ENCODE measurements at places on chromosomes 7 and 10. TPM values are rescaled to one million over a fixed set of nuclear protein-coding genes. Genes with fewer than 3 reads are reported as not detected.

GRCh38 chr7:52005613-52006012, 689.0 kb upstream of the COBL start:
- DNase-seq: no peak

GRCh38 chr10:114239117-114239993, at the start of gene VWA2:
VWA2 (plus strand) TSS chr10:114239254; CDS start chr10:114248714, 9,460 bp downstream.
- DNase-seq: no peak

- DNase-seq: no peak
These were observed 20.4 kb downstream of the FAM53B start for GRCh38 chr10:124723826-124724225.

The KCNIP2 gene
- polyA plus RNA-seq: 6.3 TPM

The AQP1 gene
- 76.5 TPM for polyA plus RNA-seq

The GBF1 gene
- polyA plus RNA-seq: 54.6 TPM

- no peak for DNase-seq
These were observed 14.1 kb downstream of the ZNF467 start for GRCh38 chr7:149759093-149759860.

DNA sequence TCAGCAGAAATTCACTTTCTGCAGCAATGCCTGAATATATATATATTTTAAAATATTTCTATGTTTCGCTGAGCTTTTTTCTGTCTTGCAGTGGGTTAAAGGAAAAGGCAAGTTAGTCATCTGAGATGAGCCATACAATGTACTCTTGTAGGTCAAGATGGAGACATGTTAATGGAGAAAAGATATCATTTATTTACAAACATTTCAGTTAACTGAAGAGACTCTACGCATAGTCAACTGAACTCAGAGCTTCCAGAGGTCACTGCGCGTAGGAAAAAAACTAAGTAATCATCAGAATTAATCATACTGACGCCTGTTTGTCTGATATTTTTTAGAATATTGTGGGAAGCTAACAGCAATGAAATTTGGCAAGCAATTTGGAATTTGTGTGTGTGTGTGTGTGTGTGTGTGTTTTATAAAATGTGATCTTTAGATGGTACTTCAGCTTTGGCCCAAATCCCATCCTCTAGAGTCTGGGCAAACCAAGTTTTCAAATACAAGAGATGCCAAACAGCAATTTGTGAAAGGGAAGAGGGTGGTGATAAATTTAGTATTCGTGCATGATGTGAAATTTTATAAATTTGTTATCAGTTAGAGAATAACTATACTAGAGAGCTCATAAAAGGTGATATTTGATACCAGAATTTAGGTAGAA, 193.9 kb upstream of the AGR3 start:
- no peak for DNase-seq

- DNase-seq: peak; percentile 50
These were observed 1.5 kb downstream of the TAS2R41 start for GRCh38 chr7:143479055-143479766.

GRCh38 chr7:159093351-159093971, 51.2 kb downstream of the VIPR2 start:
- DNase-seq: no peak

DNA sequence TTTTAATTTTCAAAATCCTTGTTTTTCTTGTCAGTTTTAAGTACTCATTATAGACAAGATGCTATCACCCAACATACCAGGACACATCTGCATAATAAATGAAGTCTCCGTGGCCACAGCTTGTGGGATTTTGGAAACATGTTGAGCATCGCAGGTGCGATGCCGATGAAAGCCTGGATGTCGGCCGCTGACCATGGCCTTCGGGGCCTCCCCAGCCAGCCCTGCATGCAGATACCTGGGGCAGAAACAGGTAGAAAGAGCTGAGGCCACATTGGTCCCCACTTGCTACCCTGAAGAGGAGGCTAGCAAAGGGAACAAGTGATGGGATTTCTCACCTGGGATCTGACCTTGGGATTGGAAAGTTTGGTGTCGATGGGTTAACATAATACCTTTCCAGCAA, 123.8 kb downstream of the DOCK1 start:
- no peak for DNase-seq

GRCh38 chr10:42875798-42876341, 93.3 kb downstream of the BMS1 start:
- DNase-seq: peak; percentile 74

DNA sequence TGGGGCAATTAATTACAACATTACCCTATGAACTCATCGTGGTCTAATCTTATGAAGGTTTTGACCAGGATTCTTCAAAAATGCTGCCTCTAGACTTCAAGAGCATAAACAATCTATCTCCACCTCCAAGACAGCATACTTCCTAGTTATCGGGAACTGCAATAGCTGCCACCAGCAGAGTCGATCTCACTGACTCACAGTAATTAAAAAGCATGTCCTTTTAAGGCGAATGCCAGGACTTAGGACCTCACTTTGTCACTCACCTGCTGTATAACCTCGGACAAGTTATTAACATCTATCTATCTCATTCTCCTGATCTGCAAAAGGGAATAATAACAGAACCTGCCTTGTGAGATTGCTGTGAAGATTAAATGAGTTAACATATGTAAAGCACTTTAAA, 666.0 kb upstream of the COBL start:
- no peak for DNase-seq

The NKX1-2 gene
- polyA plus RNA-seq: 0.05 TPM

The LIPF gene
- 0.16 TPM for polyA plus RNA-seq

- DNase-seq: peak; percentile 96
These were observed 141.6 kb downstream of the HIBADH start for GRCh38 chr7:27520815-27521790.

DNA sequence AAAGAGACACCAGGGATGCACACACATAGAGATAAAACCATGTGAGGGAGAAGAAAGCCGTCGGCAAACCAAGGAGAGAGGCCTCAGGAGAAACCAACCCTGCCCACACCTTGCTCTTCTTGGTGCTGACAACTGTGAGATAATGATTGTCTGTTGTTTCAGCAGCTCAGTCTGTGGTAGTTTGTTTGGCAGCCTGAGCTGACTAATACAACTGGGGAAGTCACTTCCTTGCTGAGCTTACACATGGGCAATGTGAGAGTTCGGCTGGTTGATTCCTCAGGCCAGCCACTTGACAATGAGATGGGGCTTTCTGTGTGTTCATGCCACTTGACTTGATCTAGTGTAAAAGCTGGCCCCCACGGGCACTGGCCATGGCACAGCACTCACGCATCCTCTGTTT, 271.8 kb downstream of the ABCA13 start:
- no peak for DNase-seq

The HOXA1 gene
- 0.95 TPM for polyA plus RNA-seq

The ZNF239 gene
- polyA plus RNA-seq: 6.8 TPM

- no peak for DNase-seq
These were observed 42.9 kb upstream of the PCBD1 start for GRCh38 chr10:70931168-70931815.

DNA sequence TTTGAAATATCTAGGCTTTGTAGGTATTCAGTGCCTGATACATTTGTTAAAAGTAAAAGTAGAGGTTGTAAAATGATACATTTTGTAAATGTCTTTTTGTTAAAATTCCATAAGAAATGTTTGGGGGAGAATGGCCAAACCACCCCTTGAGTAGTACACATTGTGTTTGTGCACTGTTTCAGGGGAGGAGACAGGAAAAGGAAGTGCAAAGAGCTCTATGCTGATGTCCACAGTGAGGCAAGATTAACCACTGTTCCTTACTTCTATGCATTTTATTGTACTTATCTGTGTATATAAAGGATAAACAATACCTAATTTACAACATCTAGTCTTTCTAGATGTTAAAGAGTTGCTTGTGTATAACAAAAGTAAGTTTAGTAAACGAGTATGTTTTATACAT, 7.4 kb upstream of the CYCS start:
- DNase-seq: no peak

The OR2A1 gene
- 0.13 TPM for polyA plus RNA-seq

The CYP3A7 gene
- polyA plus RNA-seq: 0.48 TPM

The ZNF248 gene
- polyA plus RNA-seq: 20.2 TPM

The FRMPD2 gene
- polyA plus RNA-seq: 0.11 TPM

DNA sequence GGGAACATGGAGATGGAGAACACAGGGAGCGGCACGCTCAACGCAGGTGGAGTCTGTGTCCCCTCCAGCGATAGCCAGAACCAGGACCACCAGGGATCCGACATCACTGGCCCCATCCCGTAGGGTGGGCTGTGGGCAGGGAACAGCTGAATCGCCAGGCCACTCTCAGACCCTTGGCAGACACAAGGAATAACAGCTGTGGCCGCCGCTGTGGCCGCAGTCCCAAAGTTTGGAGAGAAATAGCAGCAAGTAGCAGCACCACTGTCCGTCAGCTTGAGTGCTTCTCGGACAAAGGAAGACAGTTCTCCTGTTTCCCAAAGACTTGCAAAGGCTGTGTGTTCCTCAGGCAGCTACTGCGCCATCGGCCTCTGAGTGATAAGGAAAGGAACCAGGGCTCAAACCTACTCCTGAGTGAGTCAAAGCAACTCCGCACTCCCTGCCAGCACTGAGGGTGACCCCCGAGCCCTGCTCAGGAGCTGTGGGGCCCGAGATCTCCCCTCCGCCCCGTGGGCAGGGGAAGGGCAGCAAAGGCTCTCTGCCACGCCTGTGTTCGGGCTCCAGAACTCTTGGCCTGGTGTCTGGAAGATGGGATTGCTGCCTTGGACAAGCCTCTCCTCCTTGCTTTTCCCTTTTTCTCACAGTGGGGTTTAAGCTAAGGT, 82.3 kb upstream of the FAM20C start:
- DNase-seq: peak; percentile 66

DNA sequence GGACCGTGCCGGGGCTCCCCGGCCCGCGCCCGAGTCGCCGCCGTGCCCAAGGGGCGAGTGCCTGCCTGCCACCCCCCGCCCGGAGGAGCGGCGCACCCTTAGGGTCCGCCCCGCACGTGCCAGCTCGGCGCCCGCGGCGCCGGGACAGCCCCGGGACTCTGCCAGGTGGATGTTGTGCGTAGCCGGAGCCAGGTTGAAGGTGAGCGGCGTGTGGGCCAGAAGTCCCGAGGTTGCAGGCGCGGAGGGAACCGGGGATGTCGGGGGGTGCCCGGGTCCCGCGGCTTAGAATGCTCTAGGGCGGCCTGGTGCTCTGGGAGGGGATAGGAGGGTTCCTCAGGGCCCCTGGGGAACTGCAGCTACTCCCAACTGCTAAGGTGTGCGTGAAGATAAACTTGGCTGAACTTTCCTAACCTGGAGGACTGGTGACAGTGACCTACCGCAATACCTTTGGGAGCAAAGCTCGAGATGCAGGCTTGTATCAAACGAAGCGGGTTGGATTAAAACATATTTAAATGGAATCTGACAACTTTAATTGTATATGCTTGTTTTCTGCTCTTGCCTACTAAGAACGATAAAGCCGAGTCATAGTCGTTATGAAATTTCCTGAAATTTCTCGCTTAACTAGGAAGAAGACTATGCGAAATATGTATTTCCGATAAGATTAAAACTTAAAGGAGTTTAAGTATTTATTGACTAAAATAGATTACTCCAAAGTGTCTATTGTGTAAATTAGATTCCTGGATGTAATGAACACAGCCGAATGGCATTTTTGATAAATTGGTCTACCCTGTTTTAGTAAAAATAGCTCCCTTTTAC, at the start of gene CUX1:
CUX1 (plus strand) TSS at position 156 of the 816 bp plus-strand sequence; CDS start at position 170, 14 bp downstream.
- DNase-seq: peak; percentile 23

The SSBP1 gene
- polyA plus RNA-seq: 102 TPM

The MLXIPL gene
- 0.68 TPM for polyA plus RNA-seq

The CCNY gene
- 89.1 TPM for polyA plus RNA-seq

GRCh38 chr7:135224027-135224426, 9.6 kb upstream of the STRA8 start:
- DNase-seq: no peak

DNA sequence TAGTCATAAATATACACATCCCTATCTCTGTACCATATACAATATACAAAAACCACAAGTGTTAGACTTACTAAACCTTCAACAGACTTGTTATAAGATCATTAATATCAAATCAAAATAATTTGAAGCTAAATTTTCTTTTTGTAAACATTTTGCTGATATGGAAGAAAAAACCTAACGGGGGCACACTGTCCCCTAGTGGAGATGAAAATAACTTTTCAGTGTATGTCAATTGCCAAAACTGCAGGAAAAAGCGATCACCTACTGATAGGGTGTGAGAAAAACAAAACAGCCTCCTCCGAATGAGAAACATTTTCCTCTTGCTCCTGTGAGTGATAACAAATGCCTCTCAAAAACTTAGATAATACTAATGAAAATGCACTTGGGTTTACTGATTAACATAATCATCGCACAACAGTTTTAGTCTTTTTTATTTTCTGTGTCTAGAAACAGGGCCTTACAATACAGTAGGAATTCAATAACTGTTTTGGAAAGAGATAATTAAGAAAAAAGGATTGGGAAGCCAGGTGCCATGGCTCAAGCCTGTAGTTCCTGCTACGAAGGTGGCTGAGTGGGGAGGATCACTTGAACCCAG, 322.7 kb downstream of the CRPPA start:
- no peak for DNase-seq

GRCh38 chr7:70512144-70512543, 619.8 kb upstream of the GALNT17 start:
- peak; percentile 58 for DNase-seq

- no peak for DNase-seq
These were observed 161.1 kb downstream of the GRM8 start for GRCh38 chr7:127091620-127092019.

DNA sequence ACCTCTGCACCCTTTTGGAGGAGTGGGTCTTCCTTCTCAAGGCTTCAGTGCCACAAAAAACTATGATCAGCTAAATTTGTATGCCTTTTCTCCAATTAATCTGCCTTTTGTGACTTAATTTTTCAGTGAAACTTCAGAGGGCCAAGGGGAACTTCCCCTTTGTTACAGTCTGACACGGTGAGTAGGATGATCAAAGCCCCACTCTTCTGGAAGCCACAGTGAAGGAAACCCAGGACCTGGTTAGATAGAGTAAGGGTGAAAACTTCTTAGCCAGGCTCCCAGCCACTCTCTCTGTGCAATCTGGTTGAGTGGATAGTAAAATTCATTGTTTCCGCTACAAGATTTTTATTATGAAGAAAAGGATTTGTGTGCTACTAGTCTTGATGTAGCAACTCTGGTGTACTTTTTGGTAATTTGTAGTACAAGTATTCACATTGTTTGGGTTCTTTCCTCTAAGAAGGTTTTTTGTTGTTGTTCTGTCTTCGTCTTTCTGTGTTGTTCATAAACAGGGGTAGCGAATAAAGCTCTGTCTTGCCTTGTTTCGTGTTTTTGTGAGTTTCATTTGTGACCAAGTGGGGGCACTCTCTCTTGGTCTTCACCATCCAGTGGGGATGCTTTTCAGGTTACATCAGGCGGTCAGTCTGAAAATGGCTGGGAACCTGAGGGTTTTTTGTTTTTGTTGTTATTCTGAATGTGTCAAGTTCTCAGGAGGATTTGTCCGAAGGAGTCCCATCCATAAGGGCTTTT, 268.5 kb upstream of the NPSR1 start:
- no peak for DNase-seq

All from muscle of leg (tissue), 16 donors.